ENCODE measurements at places on chromosomes 13 and 19. TPM values are rescaled to one million over a fixed set of nuclear protein-coding genes. Genes with fewer than 3 reads are reported as not detected.

Gene ZNF223
- polyA plus RNA-seq, result 2.7 TPM

DNA sequence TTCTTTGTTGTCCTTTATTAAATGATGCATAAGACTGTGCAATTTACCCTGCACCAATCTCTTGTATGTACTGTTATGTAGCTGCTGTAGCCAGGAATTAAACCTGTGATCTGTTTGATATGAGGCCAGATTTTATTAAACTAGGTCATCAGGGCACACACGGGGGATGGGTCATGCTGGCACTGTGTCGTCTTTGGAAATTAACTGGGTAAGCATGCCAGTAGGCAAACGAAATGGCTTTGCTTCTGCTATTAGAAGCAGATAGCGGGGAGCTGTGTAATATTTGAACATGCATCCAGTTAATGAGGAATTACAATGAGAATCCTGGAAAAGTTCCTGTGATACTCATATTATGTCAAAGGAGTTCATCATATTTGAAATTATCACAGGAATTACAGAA is 23.5 kb downstream of the MTUS2 start:
- no peak overlapping the region for H3K27ac ChIP-seq
- no peaks in the 10 kb centered on the region for H3K4me1 ChIP-seq
- DNase-seq, result no peak
- no peak overlapping the region for H3K4me3 ChIP-seq

Gene POSTN
- polyA plus RNA-seq, result not detected

Gene PSG2
- polyA plus RNA-seq, result not detected

DNA sequence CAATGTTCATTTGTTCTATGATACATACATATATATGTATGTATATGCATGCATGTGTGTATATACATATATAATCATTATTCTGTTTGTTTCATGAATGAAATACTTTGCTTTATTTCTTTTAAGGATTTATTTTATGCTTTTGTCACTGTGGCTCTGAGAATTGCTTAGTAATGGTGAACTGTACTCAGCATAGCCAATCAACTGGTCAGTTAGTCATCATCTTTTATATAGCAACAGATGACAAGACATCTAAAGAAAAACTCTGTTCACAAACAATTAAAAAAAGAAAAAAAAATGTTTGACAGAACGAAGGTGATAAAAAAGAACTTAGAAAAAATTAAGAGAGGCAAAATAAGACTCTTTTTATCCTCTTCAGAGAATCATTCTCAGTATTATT is 1440.3 kb downstream of the PCDH9 start:
- H3K4me3 ChIP-seq, result no peak overlapping the region
- H3K27me3 ChIP-seq, result no peaks in the 10 kb centered on the region
- no peak overlapping the region for H3K27ac ChIP-seq
- no peak for DNase-seq
- H3K36me3 ChIP-seq, result no peaks in the 10 kb centered on the region

DNA sequence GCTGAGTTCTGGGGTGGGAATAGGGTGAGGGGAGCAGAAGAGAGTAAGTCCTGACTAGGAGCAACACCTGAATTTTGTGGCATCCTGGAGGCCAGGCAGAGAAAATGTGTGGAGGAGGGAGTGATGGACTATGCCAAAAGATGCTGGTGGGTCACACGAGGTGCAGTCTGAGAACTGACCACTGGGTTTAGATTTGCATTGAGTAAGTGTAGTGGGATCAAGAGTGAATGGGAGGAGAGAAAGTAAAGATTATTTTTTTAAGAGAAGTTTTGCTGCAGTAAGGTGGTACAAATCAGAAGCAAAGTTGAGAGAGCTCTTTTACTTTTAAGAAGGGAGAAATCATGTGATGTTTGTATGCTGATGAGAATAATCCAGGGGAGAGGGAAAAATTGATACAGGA is 405.1 kb downstream of the DLEU7 start:
- H3K4me3 ChIP-seq, result no peak overlapping the region
- H3K36me3 ChIP-seq, result no peaks in the 10 kb centered on the region
- DNase-seq, result no peak
- H3K4me1 ChIP-seq, result peaks cover 5% of the 10 kb centered on the region
- no peaks in the 10 kb centered on the region for H3K27me3 ChIP-seq

DNA sequence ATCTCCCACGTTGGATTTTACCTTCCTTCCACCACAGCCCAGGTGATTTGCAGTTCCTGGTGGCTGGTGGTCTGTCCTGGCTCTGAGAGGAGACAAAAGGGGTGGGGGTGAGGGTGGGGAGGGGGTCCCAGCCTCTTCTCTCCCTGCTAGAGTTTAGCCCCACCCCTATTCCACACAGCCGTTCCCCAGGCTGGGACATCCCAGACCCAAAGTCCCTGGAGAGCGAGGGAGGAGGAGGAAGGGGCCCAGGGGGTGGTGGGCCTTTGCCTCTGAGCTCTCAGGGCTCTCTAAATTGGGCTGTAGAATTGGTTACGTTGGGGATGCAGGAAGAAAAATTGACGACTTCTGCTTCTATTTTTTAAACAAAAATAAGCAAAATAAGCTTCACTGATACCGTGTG is 81.9 kb downstream of the SLC6A16 start:
- no peaks in the 10 kb centered on the region for H3K27me3 ChIP-seq
- H3K36me3 ChIP-seq, result no peaks in the 10 kb centered on the region
- no peak overlapping the region for H3K4me3 ChIP-seq
- DNase-seq, result no peak
- no peaks in the 10 kb centered on the region for H3K4me1 ChIP-seq

DNA sequence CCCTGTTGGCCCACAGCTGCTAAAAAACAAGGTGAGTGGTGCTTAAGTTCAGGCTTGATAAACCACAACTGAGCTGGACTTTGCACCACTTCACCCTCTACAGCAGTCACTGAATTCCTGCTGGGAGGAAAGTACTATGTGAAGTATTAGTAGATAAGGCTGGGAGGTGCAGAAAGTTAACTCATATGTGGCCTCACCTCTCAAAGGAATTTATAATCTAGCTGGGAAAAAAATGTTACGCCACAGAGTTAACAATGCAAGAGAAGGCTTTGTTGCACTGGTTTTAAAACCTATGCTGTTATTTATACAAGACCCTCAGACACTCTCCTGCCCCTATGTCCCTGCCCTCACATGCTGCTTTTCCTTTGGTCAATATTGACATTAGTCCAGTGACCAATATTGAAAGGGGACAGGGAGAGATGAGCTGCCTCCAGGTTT is 60.9 kb downstream of the LIG4 start:
- H3K27ac ChIP-seq, result no peak overlapping the region
- H3K36me3 ChIP-seq, result no peaks in the 10 kb centered on the region
- no peaks in the 10 kb centered on the region for H3K27me3 ChIP-seq
- DNase-seq, result no peak
- no peaks in the 10 kb centered on the region for H3K4me1 ChIP-seq

GRCh38 chr13:33008946-33009722 is 7.1 kb upstream of the KL start:
- H3K36me3 ChIP-seq, result no peaks in the 10 kb centered on the region
- H3K27me3 ChIP-seq, result no peaks in the 10 kb centered on the region
- DNase-seq, result no peak
- H3K4me1 ChIP-seq, result no peaks in the 10 kb centered on the region
- H3K27ac ChIP-seq, result no peak overlapping the region
- H3K4me3 ChIP-seq, result no peak overlapping the region

Gene KLK12
- polyA plus RNA-seq, result not detected

Gene PTGER1
- not detected for polyA plus RNA-seq

- H3K27ac ChIP-seq, result peak overlapping the region; percentile 96
- H3K4me3 ChIP-seq, result peak overlapping the region; percentile 92
- no peaks in the 10 kb centered on the region for H3K27me3 ChIP-seq
- H3K36me3 ChIP-seq, result no peaks in the 10 kb centered on the region
- DNase-seq, result peak; percentile 74
These were observed 606 bp downstream of the ERCC5 start for GRCh38 chr13:102846261-102847015.

DNA sequence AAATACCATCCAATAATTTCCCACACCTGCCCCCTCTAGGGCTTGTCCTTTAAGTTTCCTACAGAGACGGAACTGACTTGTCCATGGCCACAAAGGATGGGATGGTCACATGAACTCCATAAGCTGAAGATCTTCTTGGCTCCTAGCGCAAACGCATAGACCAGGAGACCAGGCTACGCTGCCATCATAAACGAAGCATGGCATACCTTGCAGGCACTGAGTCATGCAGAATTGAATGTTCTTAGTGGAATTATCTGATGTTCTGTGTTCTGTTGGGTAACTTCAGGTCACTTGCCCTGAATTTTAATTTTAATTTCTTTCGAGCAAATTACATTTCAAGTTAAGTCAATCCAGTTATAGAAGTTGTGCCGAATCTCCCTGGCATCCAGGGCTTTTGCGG is 96.4 kb upstream of the STARD13 start:
- H3K27ac ChIP-seq, result no peak overlapping the region
- H3K4me1 ChIP-seq, result no peaks in the 10 kb centered on the region
- no peaks in the 10 kb centered on the region for H3K36me3 ChIP-seq
- no peaks in the 10 kb centered on the region for H3K27me3 ChIP-seq

GRCh38 chr13:80400865-80401426 is 60.0 kb upstream of the SPRY2 start:
- no peak overlapping the region for H3K27ac ChIP-seq
- no peak overlapping the region for H3K4me3 ChIP-seq
- DNase-seq, result no peak

Gene IGSF23
- polyA plus RNA-seq, result not detected

DNA sequence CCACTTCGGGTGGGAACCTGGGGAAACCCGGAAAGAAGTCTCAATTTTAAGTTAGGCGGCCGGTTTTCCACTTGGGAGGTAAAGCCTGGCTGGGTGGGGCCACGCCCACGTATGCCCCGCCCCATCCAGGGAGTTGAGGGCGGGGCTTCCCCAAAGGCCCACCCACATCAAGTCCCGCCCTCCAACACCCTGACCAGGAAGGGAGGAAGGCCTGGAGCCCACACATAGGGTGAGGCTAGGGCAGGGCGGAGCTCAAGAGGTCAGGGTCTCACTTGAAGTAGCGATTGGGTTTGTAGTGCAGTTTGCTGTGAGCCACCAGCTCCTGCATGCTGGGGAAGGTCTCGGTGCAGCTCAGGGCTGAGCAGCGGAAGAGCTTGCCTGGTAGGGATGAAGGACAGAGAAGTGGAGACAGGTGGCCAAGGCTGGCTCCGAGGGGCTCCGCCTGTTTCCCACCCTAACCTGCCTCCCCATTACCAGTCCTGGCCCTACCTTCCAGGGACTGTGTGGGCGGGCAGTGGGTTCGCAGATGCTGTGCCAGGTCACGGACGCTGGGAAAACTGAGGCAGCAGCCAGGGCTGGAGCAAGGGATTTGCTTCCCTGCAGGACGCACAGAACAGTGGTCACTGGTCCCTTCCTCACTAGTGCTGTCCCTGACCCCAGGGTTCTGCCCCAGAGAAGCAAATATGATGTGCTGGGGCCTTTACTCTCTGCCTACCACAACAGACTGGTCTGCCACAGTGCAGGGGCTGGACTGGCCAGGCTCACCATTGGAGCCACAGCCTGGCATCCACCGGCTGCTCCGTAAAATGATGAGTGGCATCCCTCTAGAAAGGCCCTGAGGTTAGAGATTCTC is 1.6 kb downstream of the ZNF414 start:
- peak overlapping the region; percentile 93 for H3K27ac ChIP-seq
- H3K36me3 ChIP-seq, result no peaks in the 10 kb centered on the region
- no peak overlapping the region for H3K4me3 ChIP-seq
- DNase-seq, result no peak
- H3K27me3 ChIP-seq, result no peaks in the 10 kb centered on the region
- peaks cover 53% of the 10 kb centered on the region for H3K4me1 ChIP-seq

Gene ZNF490
- polyA plus RNA-seq, result 2.2 TPM

All from CD4-positive, alpha-beta memory T cell (primary cell).